ENCODE measurements at places on chromosomes 11 and 22.

DNA sequence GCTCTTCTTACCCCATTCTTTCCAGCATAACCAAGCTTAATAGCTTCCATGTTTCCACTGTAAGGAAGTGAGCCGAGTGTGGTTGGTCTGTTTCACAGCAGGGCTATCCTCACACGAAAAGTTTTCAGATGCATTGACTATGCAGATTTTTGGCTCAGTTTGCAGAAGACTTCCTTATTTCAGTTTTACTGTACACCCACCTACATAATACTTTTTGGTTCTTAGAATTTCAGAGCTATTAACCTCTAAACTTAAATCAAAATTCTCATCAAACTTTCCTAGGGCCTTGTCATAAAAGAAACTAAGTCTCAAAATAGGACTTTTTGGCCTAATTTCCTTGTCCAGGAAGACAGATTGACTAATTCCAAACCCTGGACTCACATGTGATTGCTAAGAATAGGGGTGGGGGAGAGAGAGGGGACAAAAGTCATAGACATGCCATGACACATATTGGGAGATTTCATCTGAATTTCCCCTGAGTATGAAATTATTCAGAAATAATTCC, 7.3 kb upstream of the EHF start:
- no peak for DNase-seq

- DNase-seq = no peak
Observed at GRCh38 chr11:35402751-35403660, 16.4 kb downstream of the SLC1A2 start.

DNA sequence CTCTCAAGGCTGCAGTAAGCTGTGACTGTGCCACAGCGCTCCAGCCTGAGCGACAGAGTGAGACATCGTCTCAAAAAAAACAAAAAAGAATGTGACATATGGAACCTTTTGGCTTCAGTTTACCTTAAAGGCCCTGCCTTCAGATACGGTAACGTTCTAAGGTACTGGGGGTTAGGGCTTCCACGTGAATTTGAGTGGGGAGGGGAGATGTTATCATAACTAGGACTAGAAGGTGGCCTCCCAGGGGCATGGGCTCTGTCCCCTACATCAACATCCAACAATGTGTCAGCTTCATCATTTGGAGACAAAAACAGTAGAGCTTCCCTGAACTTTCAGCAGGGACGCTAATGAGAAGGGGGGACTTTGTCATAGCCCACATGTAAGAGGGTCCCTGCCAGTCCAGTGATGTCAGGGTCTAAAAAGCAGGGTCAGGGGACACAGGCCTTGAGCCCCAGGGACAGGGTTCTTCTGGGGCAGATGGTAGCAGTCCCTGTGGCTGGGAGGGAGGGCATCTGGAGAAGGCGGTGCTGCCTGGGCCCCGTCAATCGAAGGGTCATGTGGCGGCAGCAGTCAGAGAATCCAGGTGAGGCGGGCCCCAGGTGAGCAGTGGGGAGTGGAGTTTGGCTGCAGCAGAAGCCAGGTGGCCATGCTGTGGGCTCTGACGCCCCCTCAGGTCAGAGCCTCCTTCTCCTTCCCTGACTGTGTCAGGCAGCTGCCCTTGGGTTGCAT, 79.8 kb downstream of the BCR start:
- no peak for DNase-seq

GRCh38 chr22:24076091-24076867, 65.2 kb downstream of the CABIN1 start:
- DNase-seq = no peak

Data from stimulated activated CD4-positive, alpha-beta T cell treated with anti-CD3 and anti-CD28 coated beads, Interleukin-1b, Interleukin-23, amount 100 ng/mL, for 48 hours (primary cell).